ENCODE measurements at places on chromosomes 3 and 15.
A peak's percentile ranks its signal among the peaks of the same experiment; 100 is the strongest.

- no peak for DNase-seq
These were observed 30.8 kb downstream of the GALNT15 start for GRCh38 chr3:16205156-16205870.

- no peak for DNase-seq
These were observed 28.6 kb upstream of the ST8SIA2 start for GRCh38 chr15:92365084-92365483.

DNA sequence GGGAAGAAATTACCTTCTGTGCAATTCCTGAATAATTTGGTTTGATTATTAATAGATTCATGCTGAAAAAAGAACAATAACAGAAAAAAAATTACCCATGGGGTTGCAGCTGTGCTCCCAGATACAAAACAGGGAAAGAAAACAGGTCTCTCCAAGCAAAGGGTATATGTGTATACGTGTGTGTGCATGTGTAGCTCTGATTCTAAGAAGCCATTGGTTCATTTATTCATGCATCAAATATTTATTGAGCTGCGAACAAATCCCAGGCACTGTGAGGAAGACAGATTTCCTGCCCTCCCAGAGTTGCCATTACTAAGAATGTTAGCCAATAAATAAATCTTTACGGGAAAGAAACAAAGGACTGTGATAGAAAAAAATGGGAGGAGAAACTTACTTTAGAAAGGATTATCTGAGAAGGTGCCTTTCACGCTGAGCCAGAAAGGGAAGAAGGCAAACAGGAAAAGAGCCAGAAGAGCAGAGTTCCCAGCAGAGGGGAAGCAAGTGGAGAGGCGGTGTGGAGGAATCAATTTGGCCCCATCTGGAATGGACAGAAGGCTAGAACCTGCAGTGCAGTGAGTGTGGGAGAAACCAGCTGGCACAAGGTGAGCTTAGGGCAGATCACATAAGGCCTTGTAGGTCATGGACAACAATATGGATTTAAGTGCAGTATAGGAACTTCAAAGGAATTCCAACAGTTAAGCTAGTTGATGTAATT lies 20.7 kb downstream of the CHL1 start:
- DNase-seq: no peak

- no peak for DNase-seq
These were observed 192.9 kb downstream of the PLCL2 start for GRCh38 chr3:17077606-17078005.

- DNase-seq: no peak
These were observed 6.6 kb upstream of the RAF1 start for GRCh38 chr3:12670365-12671119.

DNA sequence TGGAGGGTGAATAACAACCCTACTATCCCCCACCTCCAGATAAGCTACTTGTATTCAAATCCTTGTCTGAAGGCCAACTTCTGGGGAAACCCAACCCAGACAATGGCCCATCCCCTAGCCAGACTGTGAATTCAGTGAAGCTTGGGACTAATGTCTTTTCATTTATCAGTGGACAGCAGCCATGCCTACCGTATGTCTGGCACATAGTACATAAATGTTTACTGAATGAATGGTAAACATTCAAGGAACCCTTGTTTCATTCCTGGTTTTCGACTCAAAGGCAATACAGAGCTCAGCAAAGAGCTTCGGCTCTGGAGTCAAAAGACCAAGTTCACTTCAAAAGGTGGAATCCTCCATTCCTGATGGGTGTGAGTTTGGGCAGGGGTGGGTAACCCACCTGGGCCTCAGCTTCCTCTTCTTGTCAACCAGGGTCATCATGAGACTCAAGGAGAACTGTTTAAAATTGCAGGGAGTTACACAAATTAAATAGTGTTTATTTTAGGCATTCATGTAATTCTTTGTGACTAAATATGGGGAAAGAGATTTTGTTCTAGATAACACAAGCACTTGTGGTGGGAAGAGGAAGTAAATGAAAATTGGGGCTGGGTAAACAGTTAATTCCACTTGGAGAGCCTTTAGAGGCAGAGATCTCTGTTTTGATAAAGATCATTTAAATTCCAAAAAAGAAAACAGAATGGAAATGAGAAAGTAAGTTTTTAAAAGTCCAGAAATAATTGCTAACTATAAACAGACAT lies 303.7 kb upstream of the WNT5A start:
- no peak for DNase-seq

GRCh38 chr3:72401005-72401545 lies 447.2 kb downstream of the SHQ1 start:
- DNase-seq: no peak

GRCh38 chr3:46721009-46721408 lies 3.3 kb upstream of the PRSS50 start:
- no peak for DNase-seq

GRCh38 chr15:99708563-99708962 lies 24.7 kb downstream of the LYSMD4 start:
- peak; percentile 78 for DNase-seq

DNA sequence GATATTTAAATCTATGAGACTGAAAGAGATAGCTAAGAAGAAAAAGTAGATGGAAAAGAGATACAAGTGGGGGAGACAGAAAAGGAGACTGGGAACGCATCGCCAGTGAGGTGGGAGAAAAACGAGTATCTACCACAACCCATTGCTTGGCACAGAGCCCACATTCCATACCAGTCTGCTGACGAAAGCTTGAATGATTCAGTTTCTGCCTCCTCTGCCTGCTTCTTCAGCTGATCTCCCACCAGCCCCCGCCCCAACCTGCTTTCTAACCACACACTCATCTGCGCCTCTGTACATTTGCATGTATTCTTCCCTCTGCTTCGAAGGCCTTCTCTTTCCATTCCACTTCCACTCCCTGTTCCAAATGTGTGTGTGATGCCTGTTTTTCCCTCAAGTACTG lies 188.1 kb downstream of the USP13 start:
- DNase-seq: no peak

GRCh38 chr3:128983293-128984069 lies 10.4 kb downstream of the CFAP92 start:
- no peak for DNase-seq

DNA sequence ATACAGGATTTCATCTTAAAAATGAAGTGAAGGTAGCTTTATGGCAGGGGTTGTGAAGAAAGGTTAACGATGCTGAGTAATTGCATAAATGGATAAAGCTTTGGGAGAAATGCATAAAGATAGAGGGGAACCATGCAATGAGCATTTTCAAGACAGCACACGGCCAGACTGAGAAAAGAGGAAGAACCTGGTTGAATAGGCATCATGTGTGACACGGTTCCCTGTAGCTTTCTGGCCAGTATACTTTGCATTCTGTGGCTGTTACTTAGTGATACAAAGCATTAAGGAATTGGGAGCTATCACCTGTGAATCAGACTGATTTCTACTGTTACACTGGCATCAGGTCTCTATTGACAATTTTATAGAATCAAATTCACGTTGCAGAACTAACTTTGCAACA lies 33.3 kb downstream of the NR2C2 start:
- DNase-seq: no peak

DNA sequence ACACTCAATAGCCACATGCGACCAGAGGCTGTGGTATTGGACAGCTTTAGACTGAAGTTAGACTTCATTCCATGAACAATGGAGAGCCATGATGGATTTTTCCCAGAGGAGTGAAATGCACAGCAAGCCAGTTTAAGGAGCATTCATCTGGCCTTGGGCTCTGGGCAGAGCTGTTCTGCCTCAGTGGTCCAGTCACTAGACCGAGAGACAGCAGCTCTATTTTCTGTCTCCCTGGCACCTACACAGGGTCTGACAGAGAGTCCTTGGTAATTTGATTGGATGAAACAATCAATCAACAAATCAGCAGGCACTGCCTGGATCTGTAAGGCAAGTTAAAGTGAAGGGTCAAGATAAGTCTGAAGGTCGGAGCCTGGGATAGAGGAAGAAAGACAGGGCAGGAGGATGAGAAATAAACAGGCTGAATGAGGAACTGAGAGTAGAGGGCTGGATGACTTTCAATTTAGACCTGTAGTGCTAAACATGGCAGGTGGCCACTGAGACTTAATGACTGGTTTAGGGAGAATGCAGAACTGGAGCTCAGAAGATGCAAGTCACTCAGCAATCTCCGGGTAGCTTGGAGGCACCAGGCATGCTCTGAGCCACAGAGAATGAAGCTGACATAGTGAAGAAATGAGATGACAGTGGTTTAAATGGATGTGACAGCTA lies 98.5 kb upstream of the SLC25A36 start:
- no peak for DNase-seq

DNA sequence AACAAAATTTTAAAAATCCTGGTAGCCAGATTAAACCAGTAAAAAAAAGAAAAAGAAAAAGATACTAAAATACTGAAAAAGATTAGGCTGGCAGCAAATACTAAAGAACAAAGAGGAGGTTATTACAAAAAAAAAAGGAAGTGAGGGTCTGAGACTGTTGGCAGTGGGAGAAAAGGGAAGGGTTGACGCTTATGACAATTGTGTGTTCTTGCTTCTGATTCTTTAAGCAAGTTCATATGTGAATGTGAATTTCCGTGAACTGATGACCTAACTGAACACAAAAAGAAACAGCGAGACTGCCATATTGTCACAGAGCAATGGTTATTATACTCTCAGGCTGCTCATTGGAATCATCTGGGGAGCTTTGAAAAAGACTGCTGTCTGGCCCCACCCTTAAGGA lies 56.5 kb downstream of the ATP13A4 start:
- DNase-seq: no peak

GRCh38 chr3:163438760-163439159 lies 1639.5 kb downstream of the SI start:
- DNase-seq: no peak

GRCh38 chr3:23696842-23697241 lies 108.9 kb upstream of the UBE2E1 start:
- DNase-seq: no peak

DNA sequence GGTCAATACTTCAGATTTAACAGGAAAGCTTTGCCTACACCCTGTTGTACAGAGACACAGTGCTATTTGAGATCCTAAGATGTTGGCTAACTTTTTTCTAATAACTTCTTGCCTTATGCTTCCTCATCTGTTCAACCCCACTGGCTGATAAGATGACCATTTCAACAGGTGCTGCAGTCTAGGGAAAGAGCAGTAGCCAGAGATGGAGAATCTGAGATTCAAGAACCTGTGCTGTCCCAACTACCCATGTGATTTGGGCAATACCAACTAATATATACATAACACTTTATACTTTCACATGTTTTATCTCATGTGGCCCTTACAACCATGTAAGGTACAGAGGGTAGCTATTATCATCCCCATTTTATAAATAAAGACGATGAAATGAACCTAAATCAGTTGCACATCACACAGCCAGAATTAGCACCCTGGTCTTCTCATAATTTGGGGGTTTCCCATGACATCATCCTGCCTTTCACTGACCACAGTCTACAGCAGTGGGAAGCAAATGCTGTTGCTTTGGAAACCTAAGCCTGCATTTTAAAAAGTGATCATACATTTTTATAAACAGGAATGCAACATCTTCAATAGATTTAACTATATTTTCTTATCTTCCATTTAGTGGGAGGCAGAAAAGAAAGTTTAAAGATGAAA lies 9.7 kb downstream of the TTC23 start:
- DNase-seq: no peak

DNA sequence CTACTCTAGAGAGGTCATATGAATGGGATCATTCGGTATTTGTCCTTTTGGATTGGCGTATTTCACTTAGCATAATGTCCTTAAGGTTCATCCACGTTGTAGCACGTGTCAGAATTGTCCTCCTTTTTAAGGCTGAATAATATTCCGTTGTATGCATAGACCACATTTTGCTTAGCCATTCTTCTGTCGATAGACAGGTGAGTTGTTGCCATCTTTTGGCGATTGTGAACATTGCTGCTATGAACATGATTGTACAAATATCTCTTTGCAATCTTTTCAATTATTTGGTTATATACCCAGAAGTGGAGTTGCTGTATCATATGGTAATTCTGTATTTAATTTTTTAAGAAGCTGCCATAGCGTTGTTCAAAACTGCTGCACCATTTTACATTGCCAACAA lies 52.4 kb upstream of the GOLGA8J start:
- peak; percentile 42 for DNase-seq

DNA sequence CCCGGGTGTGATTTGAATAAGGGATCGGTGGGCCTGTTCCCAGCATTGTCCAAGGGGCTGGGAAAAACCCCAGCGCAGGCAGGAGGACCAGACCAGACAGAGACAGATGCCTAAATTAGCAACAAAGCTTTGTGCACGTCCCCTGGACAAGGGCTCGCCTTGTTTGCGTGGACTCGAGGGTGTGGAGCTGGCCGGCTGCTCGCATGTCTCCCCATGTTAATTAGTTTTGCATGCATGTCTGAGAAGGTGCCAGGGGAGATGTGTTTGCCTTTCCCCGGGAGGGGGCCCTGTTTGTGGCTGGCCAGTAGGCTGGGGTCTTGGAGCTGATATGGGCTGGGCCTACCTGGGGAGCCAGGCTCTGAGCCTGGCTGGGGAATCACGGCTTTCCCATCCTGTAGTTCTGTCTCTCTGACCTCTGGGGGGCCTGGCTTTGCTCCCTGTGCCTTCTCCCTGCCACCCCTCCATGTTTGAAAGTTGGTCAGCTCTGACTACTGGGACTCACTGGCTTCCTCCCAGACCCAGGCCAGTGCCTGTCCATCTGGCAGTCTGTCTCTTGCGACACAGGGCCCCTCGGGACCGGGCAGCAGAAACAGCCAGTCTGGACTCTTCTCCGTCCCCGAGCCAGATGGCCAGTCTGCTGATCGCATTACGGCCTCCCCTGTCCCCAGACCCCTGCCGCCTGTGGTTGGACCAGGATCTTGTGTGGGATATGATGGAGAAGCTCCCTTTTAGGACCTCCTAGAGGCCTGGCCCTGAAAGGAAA lies 55.4 kb upstream of the POLG start:
- DNase-seq: no peak

GRCh38 chr15:66868918-66869317 lies 166.9 kb downstream of the SMAD6 start:
- no peak for DNase-seq

GRCh38 chr15:77639431-77639830 lies 6.7 kb upstream of the LINGO1 start:
- DNase-seq: no peak

DNA sequence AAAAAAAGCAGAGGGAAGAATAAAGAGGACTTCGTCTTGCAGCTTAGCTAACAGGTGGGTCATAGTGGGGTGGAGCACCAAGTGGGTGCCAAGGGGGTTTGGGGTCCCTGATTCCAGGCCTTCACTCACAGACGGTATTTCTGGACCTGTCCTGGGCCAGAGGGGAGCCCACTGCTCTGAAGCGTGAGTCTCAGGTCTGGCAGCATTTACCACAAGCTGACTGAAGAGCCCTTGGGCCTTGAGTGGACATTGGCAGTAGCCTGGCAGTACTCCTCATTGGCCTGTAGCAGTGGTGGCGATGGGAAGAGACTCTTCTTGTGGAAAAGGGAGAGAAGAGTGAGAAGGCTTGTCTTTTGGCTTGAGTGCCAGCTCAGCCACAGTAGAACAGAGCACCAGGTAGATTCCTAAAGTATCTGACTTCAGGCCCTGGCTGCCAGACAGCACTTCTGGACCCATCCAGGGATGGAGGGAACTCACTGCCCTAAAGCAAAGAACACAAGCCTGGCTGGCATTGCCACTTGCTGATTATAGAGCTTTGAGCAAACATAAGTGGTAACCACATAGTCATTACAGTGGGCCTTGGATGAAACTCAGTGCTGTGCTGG lies 72.9 kb downstream of the GLDN start:
- no peak for DNase-seq

- no peak for DNase-seq
These were observed 33.7 kb upstream of the TEX264 start for GRCh38 chr3:51637144-51637940.
